Type B pancreatic cell (in vitro differentiated cells): ENCODE measurements at places on chromosomes 4 and X.

DNA sequence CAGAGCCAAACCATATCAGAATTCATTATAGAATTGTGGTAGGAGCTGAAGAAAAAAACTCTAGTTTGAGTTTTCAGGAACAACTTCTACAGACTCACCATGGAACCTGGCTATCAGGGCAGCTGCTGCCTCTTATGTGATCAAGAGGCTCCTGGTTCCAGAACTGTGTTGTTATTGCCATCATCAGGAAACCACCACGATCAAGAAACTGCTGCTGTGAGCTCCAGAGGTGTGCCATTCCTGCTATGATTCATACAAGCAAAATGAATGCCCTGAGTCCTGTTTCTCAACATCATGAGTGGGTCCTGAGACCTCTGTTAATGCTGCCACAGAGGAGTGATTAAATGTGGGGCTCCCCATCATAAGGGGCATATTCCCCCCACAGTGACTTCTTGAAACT is 43.7 kb downstream of the TASL start:
- DNase-seq, result no peak

DNA sequence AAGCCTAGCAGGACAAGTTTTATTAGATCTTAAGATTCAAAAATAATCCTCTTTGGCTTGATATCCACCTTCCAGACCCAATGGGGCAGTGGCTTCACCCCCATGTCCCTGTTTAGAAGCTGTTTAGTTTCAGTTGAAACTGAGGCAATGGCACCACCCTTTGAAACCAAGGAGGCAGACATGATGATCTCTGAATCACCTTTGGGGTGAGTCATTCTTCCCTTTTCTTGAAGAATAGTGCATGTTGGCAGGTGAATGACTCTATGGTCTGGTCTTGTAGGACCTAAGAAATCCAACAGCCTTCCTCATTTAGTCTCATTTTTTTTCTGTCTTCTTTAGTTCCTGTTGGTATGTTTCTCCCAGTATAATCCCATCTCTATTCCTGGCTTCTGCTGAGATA is 29.5 kb upstream of the BMP15 start:
- no peak for DNase-seq

- DNase-seq, result no peak
These were observed 559.6 kb downstream of the SPRY1 start for GRCh38 chr4:123956204-123956603.

- DNase-seq, result no peak
These were observed 72.9 kb upstream of the ENOX2 start for GRCh38 chrX:130975947-130976346.

- DNase-seq, result no peak
These were observed 48.1 kb upstream of the ATXN3L start for GRCh38 chrX:13367950-13368349.

DNA sequence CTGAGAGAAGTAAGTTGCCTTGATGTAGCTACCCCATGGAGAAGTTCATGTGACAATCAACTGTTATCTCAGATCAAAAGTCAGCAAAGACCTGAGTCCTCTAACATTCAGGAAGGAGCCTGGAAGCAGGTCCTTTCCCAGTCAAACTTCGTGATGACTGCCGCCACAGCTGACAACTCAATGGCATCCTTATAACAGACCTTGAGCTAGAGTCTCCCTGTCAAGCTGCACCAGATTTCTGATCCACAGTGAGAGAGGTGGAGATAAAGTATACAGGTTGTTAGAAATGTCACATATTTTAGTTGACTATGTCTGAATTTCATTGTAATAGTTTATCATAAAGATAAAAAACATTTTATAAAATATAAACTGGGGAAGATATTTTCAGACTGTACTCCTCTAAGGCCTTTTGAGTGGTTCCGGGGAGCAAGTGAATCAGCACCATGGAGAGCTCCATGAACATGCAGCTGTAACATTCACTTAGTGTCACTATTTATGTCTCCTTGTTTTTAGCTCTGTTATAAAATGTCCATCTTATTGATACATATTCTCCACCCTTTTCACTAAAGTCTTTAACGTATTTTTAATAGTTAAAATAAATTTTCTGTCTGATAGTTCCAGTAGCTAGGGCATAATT is 1653.5 kb upstream of the AGA start:
- DNase-seq, result no peak

DNA sequence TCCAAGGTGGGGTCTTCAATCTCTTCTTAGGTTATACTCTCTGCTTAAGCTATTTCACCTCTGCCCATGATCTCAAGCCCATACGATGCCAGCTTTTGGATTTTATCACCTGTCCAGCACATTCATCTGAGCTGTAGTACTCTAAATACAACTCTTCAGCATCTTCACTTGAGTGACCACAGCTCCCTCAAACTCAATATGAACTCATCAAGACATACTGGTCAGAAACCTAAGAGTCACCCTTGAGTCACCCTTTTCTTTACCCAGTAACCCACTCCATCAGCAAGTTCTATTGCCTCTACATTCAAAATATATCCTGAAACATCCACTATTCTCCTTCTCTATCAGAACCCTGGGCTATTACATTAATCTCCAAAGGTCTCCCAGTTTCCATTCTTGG is 69.4 kb downstream of the DCHS2 start:
- DNase-seq, result no peak

GRCh38 chr4:97104666-97105065 is 1038.6 kb downstream of the STPG2 start:
- no peak for DNase-seq

DNA sequence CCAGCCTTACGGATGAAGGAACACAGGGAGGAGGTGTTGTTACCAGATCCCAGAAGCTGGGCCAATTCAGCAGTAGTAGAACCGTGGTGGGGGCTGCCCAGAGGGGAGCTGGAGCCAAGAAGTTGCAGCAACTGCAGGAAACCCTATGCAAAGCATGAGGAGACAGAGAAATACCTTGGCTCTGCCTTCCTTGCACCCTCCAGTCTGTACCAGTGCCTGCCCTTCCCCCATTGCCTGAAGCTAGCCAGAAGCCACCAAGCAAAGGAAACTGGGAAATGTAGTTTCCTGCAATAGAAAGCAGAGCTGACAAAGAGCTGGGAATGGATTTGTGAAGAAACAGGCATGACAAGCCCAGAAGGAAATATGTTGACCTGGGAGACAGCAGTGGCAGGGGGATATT is 108.7 kb upstream of the FUNDC1 start:
- no peak for DNase-seq

- no peak for DNase-seq
These were observed 436.5 kb upstream of the FTHL17 start for GRCh38 chrX:31508338-31508737.

DNA sequence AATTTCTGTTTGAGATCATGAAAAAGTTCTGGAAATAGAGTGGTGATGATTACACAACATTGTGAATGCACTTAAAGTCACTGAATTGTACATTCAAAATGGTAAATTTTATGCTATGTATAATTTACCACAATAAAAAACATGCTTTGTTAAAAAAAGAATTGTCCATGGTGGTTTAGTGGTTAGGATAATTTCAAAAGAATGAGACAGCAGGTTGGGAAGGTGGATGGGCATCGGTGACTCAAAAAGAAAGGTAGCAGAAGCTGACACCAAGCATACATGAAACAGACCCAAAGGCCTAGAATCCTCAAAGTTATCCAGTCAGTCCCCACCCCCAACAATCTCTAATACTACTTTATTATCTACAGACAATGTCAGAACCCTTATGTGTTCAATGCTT is 91.1 kb downstream of the MSN start:
- no peak for DNase-seq

GRCh38 chrX:154436983-154437752 is at the start of gene GDI1:
GDI1 (plus strand) TSS chrX:154437154; CDS start chrX:154437255, 101 bp downstream.
- no peak for DNase-seq

DNA sequence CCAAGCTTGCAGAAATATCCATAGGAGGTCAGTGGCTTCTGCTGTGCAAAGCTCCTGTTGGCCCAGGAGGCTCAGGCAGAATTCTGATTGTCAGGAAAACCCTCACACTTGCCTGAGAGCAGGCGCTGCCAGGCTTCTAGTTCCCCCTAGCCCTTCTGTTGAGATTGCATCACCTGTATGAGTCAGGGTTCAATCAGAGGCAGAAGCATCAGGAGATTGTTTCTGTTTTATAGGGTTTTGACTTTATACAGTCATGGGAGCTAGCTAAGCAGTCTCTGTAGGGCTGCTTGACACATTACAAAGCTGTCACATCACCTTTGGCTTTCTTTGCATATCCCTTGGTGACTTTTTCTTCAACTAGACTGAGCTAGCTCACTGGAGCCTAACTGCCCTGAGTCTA is 27.8 kb downstream of the DIPK2B start:
- no peak for DNase-seq

DNA sequence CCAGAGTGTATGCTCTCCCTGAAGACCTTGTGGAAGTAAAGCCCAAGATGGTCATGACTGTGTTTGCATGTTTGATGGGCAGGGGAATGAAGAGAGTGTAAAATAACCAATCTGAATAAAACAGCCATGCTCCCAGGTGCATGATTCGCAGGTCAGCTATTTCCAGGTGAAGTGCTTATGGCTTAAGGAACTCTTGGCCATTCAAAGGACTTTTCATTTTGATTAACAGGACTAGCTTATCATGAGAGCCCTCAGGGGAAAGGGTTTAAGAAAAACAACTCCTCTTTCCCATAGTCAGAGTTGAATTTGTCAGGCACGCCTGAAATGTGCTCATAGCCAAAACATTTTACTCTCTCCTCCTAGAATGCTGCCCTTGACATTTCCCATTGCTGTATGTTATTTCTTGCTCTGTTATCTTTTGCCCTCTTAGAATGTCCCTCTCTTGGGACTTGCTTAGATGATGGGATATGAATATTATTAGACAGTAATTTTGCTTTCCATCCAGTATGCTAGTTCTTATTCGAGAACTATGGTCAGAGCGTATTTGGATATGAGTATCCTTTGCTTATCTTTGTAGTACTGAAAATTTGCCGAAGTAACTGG is 88.6 kb downstream of the PLS3 start:
- DNase-seq, result no peak

DNA sequence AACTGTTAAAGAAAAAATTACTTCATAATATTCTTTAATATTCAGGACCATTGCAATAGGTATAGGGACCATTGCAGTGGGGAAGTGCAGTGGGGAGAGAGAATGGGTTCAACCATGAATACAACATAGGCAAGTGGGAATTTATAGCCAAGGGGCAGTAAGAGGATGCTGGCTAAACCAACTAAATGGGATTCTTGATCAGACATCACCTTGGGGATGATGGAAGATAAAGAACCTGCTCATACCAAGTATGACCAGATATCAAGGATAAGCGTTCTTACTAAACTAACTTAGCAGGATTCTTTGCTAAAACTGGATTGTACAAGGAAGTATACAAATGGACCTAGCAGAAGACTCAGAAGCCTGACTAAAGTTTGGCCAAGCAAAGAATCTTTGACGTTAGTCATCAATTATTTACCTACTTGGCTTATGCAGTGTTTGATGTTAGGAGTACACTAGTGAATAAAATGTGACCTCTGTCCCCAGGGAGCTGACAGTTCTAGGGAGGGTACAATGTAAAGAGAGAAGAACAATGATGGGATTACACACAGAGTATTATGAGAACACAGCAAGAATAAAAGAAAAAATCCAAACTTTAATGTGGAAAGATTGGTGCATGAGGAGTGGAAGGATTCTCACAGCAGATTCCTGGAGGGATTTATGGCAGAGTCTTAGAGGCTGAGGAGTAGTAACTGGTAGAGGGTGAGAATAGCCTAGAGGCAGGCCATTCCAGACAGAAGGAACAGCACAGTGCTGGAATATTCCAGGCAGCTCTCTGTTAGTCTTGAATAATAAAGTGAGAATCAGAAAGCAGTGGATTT is 54.7 kb upstream of the MYOZ2 start:
- DNase-seq, result no peak

DNA sequence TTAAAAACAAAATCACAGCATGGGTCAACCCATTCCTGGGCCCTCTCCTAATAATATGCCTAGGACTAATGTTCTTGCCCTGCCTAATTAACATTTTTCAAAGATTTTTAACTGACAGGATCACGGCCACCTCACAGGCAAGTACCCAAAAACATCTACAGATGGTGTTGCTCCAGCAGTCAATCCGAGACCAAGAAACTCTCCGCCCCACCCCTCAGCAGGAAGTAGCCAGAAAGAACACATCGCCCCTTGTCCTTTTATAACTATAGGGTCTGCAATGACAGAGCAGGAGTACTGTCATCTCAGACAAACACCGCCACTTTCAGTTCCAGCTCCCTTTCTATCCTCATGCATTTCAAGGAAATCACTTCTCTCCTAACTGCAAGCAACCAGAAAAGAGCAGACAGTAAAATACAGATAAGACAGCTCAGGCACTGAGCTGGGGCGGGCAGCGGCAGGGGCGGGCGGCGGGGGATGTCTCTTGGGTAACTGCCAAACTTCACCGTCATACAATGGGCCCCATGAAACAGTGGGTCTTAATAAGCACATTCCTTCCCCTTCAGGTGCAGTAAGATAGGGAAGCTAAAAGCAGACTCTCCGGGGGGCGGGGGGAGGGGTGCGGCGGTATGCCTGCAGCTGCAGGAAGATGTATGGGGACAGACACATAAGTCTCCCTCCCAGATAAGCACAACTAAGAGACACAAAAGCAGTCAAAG is 67.4 kb downstream of the ZNF182 start:
- DNase-seq, result no peak

GRCh38 chr4:39032218-39033085 is at the start of gene TMEM156:
TMEM156 (minus strand) TSS chr4:39032409; CDS start chr4:39032313, 96 bp downstream.
- DNase-seq, result no peak

DNA sequence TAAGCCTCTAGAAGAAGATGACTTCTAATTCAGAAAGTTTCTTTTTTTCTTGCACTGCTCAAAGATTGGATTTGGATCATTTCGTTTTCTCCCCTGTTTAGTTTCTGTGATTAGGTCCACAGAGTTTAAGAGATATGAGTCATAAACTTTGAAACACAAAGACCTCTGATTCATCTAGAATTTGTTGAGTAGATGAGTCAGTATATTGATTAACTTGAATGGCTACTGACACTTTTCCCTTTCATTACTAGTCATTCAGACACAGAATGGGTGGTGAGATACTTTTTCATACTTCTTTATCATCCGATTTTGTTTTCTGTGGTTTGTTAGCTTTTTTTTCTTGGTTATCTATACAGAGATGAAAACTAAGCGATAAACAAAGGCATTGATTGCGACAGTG is 34.1 kb upstream of the AFF2 start:
- DNase-seq, result no peak

DNA sequence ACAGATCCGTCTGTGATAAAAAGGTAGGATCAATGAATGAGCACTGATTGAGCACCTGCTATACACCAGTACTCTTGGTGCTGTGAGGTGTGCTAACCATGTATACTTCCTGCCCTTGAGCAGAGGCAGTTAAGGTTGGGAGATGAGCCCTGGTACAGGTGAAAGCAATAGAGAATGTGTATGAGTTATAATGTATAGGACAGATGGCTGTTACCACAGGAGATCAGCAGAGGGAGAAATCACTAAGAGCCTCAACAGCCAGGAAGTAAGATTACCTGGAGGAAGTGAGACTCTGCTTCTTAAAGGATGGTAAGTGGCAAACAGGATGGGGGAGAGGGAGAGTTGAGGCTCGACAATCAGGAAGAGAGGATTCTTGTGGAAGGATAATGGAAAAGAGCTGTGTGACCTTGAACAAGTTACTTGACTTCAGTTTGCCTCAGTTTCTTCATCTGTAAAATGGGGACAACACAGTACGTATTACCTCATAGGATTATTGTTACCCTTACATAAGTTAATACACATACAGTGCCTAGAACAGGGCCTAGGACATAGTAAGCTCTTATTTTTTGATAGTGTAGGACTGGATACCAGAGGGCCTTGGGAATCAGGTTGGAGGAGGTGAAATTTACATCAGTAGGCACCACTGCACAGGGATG is 9.1 kb downstream of the CXCR3 start:
- no peak for DNase-seq

GRCh38 chrX:26778320-26778888 is 562.4 kb downstream of the MAGEB5 start:
- DNase-seq, result no peak

- DNase-seq, result no peak
These were observed 169.5 kb downstream of the MAML3 start for GRCh38 chr4:139984471-139984870.
